Jurkat, Clone E6-1 (cell line): ENCODE measurements at places on chromosomes 13 and 19.

DNA sequence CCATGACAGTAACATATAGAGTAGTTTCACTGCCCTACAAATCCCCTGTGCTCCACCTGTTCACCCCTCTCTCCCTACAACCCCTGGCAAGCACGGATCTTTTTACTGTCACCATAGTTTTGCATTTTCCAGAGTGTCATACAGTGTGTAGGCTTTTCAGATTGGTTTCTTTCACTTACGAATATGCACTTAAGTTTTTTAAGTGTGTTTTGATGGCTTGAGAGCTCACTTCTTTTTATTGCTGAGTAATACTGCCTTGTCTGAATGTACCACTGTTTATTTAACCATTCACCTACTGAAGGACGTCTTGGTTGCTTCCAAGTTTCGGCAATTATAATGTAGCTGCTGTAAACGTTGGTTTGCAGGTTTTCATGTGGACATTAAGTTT lies 175.1 kb downstream of the ITGBL1 start:
- no peak for DNase-seq

- DNase-seq, result peak; percentile 31
Observed at GRCh38 chr19:6087074-6087571, 23.2 kb downstream of the RFX2 start.

GRCh38 chr13:96898646-96899254 lies 95.5 kb downstream of the OXGR1 start:
- no peak for DNase-seq

- no peak for DNase-seq
Observed at GRCh38 chr19:51098365-51099046, 9.7 kb downstream of the CTU1 start.

- DNase-seq, result no peak
Observed at GRCh38 chr13:42883771-42884467, 102.5 kb downstream of the FAM216B start.

- no peak for DNase-seq
Observed at GRCh38 chr19:9885077-9885552, 50.0 kb downstream of the PIN1 start.

GRCh38 chr19:14577885-14578427 lies 4.9 kb upstream of the CLEC17A start:
- no peak for DNase-seq

- no peak for DNase-seq
Observed at GRCh38 chr13:29547153-29547552, 48.3 kb downstream of the SLC7A1 start.

DNA sequence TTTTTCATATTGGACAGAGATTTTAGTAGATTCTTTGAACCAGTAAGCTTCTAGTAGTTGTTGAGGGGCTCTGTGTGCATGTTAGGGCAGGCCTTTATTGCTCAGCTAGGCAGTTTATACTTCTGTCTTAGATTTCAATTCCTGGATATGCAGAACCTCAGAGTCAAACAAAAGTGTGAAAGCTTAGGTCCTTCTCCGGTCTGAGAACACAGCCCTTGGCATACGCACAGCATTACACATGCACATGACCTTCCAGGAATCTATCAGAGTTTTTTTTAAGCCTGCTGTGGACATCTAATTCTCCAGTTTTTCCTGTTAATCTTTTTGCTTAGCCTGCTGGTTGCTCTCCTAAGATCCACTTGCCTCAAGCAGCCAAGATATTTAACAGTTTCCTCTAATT lies 77.9 kb upstream of the KL start:
- no peak for DNase-seq

DNA sequence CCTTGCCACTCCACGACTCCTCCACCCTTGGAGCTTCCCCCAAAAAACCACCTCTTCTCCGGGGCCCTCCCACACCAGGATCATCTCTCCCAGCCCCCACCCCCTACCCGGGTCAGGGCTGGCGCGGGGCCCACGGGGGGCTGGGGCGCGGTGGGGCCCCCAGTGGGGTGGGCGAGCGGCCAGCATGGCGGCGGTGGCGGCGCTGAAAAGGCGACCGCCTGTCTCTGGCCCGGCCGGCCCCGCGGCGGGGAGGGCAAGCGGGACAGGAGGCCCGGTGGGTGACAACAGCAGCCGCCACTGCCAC lies 850 bp downstream of the DYRK1B start:
- DNase-seq, result no peak

DNA sequence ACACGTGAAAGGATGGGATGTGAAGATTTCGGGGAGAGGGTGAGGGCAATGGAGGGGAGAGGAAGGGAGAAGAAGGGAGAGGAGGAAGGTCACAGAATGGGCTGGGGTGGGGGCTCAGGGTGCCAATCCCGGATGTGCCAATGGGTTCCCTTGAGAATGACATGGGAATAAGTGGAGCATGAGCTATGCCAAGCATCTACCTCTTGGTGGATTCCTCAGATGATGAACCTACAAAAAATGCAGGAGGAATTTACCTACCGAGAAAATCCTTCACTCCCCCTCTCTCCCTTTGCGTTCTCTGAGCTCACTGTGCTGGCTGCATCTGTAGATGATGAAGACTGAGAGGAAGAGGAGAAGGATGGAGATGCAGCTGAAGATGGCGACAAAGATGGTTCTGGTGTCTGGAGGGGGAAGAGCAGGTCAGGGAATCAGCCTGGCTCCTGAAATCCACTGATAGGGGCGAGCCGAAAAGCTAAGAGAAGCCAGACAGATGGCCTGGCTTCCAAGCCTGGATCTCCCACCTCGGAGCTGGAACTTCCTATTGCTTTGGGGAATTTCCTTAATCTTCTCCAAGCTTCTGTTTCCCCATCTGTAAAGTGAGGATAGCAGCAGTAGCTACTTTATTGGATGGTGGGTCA lies 21.6 kb downstream of the VSTM1 start:
- no peak for DNase-seq

DNA sequence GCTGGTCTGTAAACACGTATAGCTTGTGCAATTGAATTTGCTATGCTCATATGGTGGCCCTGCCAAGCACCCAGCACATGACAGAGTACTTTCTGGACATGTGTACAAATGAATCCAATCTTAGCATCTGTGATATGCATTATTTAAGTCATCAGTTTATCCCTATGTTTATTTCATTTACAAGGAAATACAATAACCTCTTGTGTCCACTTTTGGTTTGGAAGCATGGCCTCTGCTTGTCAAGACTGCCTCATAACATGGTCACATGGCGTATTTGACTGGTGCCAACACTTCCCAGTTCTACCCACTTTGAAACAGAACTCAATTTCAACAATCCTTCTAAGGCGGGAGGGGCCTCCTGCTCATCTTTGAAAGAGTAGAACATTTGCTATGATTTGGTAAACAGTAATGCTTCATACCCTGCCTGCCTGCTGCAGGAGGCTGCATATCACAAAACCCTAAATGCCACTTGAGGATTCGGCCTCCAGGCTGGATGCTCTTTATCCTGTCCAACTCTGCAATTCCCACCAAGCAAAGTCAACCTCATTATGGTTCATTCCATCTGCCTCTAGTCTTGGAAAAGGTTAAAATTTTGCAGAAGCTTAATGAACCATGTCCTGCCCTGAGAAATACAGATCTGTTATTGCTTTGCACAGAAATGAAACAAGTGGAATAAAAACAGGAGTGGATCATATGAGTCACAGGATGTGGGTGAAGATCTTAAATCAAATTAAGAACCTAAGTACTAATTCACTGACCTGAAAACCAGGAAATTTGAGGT lies 151.3 kb downstream of the CYSLTR2 start:
- DNase-seq, result no peak

- DNase-seq, result no peak
Observed at GRCh38 chr19:32914879-32915660, 45.5 kb upstream of the SLC7A9 start.

DNA sequence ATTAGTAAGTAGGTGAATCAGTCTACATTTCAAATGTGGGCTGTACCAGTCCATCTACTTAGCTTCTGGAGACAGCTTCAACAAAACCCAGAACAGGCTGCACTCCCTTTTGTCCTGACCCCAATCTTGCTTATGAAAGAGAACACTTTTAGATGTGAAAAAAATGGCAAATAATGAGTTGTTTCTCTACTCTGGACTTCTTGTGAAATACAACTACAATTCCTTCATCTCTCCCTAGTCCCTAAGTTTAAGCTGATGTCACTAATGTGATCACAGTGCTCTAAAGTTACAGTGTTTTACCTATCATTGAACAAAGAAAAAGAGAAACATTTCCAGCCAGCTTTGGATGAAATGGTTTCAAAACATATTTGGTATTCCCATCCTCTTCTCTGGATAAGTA lies 183.9 kb downstream of the LHFPL6 start:
- DNase-seq, result no peak

DNA sequence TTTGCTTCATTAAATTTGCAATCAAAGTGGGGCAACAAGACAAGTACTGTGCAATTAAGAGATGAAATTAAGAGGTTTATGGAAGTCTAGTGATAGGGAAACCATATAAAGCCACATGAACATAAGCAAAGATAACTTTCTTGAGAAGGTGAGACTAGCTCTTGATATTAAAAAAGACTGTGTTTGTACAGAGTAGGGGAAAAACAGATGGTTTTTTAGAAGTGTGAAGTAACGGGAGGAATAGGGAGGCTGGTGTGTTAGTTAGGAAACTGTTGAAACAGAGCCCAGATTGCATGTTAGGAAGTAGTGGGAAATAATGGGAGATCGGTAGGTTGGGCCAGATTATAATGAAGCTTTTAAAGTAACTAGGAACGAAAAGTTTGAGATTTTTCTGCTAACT lies 149.8 kb upstream of the FREM2 start:
- DNase-seq, result no peak

GRCh38 chr19:41319500-41320184 lies 9.7 kb downstream of the CCDC97 start:
- no peak for DNase-seq

DNA sequence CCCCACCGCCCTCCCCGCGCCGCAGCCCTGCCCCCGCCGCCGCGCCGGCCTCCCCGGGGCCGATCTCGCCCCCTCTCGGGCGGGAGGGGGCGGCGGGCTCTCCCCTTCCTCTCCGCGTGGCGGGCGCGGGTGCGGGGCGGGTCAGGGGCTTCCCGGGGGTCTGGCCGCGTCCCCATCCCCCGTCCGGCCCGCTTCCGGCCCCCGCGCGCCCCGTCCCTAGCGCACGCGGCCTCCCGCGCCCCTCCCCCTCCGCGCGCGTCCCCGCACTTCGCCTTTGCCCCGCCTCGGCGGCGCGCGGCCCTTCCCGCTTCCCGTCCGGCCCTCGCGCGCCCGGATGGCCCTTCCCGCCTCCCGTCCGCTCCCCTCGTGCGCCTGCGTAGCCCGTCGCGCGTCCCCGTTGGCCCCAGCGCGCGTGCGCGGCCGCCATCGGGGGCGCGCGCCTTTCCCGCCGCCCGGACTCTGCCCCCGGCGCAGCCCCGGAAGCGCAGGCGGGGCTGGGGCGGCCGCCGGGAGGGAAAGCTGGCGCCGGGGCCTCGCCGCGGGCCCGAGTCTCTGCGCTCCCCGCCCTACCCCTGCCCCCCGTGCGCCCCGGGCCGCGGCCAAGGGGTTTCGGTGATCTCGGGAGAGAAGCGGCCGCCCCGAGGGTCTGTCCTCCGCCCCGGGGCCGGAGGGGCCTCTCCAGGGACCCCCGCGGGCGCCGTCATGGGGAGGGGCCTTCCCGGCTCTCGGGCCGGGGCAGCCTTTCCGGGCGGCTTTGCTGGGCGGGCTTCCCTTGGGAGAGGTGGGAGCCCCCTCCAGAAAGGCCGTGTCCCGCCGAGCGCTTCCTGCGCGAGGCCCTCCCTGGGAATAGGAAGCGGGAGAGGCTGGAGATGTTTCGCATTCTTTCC lies 519 bp downstream of the PTBP1 start:
- DNase-seq, result peak; percentile 80

- no peak for DNase-seq
Observed at GRCh38 chr13:33108620-33109019, 92.4 kb downstream of the KL start.

DNA sequence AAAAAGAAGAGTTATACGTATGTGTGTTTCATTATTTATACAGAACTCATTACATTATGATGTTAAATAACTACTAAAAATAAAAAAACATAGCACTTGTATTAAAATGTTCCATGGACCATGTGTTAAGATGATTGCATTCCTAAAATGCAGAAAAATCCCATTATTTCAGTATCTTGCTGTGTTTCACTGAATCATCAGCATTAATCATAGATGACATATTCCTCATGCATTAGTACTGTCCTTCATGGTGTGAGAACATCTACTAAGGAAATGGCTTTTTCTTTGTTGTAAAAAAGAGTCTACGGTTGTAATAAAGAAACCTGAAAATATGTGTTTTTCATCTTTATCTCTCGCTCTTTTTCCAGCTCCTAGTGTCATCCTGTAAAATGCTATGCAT lies 416.5 kb downstream of the FGF14 start:
- no peak for DNase-seq

GRCh38 chr13:97279913-97280312 lies 57.8 kb downstream of the MBNL2 start:
- DNase-seq, result no peak
